Skin of body (tissue), 3 donors: ENCODE measurements at places on chromosomes 1 and 21. TPM values are rescaled to one million over a fixed set of nuclear protein-coding genes. Genes with fewer than 3 reads are reported as not detected.

DNA sequence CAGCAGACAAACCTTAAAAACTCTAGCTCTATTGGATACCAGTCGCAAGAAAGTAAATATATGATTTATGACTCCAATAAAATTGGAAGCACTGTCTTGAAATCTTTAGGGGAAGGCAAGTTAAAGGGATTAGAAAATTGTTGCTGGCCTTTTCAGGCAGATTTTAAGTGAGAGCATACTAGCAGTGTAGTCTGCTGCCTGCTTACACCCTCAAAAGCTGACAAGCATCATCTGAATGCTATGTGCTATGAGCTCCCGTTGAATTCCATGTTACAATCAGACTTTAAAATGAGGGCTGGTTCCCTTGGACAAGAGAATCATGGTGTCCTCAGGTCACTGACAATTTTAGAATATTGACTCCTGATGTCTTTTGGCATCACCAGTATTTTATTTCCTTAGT, 271.1 kb upstream of the C1orf105 start:
- peak; percentile 42 for DNase-seq

- no peak for DNase-seq
Observed at GRCh38 chr1:184740344-184740743, 14.3 kb downstream of the EDEM3 start.

DNA sequence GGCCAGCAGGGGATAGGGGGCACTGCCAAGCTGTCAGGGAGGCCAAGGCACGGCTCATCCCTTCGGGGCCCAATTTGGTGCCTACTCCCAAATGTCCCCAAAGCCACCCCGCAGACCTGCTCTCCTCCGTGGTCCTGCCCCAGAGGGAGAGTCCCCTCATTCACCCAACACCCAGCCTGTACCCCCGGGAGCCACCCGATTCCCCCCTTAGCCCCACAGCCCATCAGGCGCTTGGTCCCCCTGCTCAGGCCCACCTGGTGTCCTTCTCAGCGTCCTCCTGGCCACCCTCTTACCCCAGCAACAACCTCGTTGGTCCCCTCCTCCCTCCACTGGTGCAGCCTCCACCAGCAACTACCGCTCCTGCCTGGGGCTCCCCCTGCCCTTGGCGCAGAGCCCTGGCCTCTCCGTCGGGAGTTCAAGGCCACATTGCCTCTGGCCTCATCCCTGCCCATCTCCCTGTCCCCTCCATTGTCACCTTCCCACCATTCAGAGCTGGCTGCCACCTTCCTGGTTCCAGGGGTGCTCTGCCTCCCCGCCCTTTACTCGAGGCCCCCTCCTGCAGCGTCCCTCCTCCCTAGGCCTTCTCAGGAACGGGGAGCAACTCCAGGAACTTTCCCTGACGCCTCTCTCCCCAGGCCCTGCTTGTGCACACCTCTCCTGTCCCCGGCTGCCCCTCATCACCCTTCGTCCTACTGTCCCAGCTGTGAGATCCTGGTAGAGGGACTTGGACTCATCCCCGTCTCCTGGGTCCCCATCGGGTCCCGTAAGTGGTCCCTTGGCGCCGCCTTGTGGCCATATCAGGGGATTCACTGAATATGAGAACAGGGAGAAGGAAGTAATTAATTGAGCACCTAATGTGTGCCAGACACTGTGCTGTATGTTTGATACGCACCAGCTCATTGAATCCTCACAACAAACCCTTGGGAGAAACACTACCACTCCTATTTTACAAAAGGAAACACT, 73.9 kb downstream of the RAP1GAP start:
- peak; percentile 9 for DNase-seq

DNA sequence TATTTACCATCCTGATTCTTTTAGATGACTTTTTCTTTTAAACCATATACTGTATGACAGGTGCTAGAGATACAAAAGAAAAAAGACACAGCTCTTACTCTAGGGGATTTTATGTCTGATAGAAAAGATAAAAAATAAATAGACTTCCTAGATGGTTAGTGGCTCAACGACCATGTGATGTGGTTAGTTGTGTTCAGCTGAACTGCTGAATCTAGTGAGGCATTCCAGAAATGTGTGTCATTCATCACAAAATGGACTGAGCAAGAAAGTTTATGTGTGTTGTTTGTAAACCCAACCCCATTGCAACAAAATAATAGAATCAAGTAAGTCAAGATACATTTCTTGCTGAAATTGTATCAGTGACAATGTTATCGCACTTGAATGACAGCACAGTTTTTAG, 205.8 kb upstream of the LYPLAL1 start:
- no peak for DNase-seq

DNA sequence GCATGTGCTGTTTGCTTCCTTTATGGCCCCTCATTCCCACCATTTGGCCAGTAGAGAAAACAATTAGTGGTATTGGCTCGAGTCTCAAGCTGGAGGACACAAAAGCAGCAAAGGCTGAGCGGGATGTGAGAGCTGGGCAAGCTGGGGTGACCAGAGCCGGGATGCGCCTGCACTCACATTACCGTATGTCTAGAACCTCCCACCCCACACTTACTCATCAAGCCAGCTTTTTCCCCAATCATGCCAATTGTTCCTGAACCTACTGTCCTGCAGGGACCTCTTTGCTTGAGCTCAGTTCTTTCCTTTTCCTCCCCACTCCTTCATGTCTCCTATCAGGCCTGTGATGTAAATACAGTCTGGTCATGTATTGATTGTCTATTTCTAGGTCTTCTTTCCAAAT, 45.9 kb downstream of the KIRREL1 start:
- no peak for DNase-seq

The RNU1-1 gene
- 34,682 TPM for total RNA-seq

The ZNF697 gene
- total RNA-seq = 13.3 TPM

The PLA2G2F gene
- total RNA-seq = 3.0 TPM

The PKN2 gene
- 64.6 TPM for total RNA-seq
